EH (cell line): ENCODE measurements at places on chromosomes 6 and 20.

DNA sequence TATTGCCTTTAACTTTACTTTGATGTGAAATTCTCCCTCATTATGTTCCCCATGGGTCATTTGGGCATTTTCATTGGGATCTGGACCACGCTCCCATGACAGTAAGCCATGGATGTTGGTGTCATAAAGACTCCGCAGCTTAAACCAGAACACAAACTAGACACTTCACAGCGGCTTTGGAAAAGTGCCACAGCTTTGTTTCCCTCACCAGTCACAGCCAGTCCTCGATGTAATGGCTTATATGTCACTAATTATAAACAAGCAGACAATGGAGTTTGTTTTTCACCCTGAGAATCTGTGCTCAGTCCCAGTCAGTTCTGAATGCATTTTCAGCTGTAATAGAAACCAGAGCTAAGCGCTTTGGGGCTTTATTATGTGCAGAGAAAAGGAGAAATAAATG, 23.2 kb upstream of the DAAM2 start:
- DNase-seq = no peak

DNA sequence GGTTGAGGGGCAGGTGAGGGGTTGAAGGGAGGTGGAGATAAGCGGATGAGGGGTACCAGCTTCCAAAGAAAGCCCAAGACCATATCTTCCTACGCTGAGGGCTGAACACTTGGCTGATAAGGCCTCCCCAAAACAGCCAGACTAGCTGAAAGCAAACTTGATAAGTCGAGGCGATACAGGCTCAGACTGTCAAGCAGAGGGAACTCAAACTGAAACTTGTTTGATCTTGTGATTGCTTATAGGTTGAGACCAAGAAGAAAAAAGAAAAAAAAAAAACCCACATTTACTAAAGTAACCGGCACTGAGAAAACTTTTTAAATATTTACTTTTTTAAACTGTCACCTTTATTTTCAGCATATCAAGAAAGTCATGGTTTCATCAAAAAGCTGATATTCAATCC, 73.6 kb downstream of the TRERF1 start:
- no peak for DNase-seq

DNA sequence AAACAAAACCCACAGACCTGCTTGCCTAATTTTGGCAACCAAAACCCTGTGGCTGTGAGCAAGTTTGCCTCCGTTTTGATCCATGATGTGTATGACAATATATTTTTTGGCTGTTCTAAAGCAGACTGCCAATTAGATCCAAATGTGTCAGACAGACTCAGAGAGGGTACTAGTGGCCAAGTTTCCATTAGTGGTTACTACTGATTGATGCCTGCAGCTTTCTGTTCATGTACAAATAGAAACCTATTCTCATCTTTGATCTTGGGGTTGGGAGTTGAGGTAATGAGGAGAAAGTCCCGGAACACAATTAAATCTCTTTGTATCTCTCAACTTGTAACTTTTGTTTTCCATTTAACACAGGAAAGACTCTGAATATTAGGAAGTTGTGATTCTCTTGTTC, 100.9 kb downstream of the RNF144B start:
- DNase-seq = no peak

GRCh38 chr6:9116026-9116425, 680.7 kb upstream of the SLC35B3 start:
- DNase-seq = peak; percentile 86

DNA sequence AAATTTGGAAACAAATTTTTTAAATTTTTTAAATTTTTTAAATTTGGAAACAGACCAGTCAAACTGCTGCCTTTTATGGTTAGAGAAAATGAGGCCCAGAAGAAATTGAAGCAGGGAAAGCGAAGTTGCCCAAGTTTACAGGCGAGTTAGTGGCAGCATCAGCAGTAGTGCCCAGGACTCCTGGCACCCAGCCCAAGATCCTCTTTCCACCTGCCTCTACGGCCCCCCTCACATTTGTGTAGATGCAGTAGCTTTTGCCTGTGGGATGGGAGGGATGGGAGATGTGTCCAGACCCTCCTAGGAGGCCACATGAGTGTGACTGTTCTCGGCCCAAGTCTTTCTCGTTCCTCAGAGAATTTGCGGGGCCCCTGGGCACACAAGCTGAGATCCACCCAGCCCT, 49.8 kb downstream of the HNF4A start:
- no peak for DNase-seq

DNA sequence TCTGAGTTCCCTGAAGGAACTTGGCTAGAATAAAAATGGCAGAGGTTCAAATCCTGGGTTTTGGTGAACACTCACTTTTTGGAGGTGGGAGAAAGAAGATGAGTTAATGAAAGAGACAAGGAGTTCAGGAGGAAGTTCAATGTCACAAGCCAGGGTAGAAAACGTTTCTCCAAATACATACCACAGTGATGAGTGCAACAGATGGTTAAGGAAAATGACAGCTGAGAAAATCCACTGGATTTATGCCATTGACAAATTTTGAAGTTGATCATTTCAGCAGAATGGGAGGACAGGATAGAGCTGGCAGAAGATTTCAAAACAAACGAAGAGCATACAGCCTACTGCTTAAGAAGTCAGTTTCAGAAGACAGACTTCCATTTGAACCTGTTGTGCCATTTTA, 122.7 kb downstream of the GFRAL start:
- peak; percentile 4 for DNase-seq

DNA sequence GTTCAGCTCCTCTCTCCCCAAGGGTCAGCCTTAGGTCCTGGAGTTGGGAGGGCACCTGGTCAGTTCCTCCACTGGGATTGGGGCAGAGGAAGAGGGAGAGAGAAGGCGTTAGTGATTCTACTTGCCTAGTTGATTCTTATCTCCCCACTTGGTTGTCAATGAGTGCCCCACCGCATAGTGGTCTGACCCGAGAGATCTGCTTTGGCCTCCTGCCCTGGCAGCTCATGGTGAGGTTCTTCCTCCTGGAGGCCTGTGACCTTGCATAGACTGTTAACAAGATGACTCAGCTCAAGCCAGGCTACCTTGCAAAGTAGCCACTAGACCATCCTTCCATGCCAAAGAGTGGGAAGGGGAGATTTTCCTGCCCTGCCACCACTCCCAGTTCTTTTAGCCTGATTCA, 160.6 kb downstream of the TMEM200A start:
- no peak for DNase-seq
